ENCODE measurements at places on chromosomes 12 and 14. TPM values are rescaled to one million over a fixed set of nuclear protein-coding genes. Genes with fewer than 3 reads are reported as not detected.

IL22 gene
- total RNA-seq: not detected

ITPK1 gene
- total RNA-seq: 129 TPM

MGST1 gene
- total RNA-seq: 341 TPM

LPAR5 gene
- total RNA-seq: 3.8 TPM

NOP9 gene
- total RNA-seq: 22.0 TPM
